ENCODE measurements at places on chromosomes 3 and 15.
A peak's percentile ranks its signal among the peaks of the same experiment; 100 is the strongest.

- DNase-seq, result no peak
Observed at GRCh38 chr3:187737368-187738070, 7.7 kb downstream of the BCL6 start.

DNA sequence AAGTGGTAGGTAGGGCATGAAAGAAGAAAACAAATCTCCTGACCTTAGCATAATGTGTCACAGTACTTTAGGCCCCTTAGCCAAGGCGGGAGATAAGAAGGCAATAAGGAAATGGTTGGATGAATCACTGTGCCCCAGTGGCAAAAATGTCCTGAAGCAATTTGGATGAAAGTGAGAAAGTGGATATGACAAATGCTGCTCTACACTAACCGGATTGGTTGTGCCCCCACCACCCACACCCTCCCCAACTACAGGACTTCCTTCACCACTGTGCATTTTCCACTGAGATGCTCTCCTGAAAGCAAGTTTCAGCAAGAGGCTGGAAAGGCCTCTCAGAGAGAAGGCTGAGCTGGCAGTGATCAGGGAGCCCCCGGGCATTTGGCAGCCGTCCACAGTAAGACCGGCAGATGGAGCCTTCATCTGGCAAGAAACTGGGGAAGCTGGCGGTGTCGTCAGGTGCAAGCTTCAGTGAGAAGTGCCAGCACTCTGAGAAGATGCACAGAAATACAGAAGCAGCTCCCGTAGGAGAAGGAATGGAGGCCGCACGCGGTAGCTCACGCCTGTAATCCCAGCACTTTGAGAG, 63.8 kb downstream of the ATP1B3 start:
- DNase-seq, result peak; percentile 60

- DNase-seq, result peak; percentile 28
Observed at GRCh38 chr3:136898549-136898948, 36.5 kb downstream of the NCK1 start.

GRCh38 chr3:189309400-189309975, 137.7 kb downstream of the TPRG1 start:
- DNase-seq, result no peak

DNA sequence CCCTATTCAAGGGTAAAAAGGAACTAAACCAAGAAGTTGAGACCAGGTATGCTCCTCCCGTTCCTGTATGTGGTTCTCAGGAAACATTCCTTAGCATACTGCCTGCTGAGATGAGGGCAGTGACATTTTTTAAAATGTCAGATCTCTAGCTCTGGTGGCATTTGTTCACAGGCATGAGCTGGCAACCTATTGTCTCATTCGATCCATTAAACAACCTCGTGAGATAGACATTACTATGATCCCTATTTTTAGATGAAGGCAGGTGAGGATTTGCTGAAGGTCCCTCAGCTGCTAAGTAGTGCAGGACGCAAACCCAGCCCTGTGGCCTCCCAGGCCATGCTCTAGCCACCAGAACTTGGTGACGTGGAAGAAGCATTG, 74.9 kb downstream of the SIDT1 start:
- DNase-seq, result no peak

- no peak for DNase-seq
Observed at GRCh38 chr3:29606416-29606815, 325.5 kb downstream of the RBMS3 start.

GRCh38 chr3:12611117-12611516, 52.8 kb downstream of the RAF1 start:
- DNase-seq, result no peak

GRCh38 chr3:80238152-80238551, 470.4 kb upstream of the ROBO1 start:
- DNase-seq, result no peak

- DNase-seq, result no peak
Observed at GRCh38 chr15:60660290-60661051, 181.5 kb upstream of the ICE2 start.

DNA sequence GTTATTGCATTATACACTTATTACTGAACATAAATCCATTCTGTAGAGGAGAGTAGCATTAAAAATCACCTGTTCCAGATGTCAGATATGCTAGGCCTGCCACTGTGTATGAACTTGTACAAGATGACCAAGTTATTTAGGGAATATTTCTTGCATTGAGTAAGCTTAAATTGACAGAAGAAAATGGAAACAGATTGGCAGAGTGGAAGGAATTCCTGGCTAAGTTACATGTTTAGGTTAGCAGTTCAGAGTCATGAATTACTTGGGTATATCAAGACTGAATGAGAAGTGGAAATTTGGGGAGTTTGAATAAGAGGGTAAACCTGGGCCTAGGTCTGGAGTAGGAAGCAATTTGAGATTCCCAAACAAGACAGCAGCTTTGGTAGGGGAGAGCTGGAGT, 44.6 kb downstream of the ARHGAP31 start:
- DNase-seq, result no peak

DNA sequence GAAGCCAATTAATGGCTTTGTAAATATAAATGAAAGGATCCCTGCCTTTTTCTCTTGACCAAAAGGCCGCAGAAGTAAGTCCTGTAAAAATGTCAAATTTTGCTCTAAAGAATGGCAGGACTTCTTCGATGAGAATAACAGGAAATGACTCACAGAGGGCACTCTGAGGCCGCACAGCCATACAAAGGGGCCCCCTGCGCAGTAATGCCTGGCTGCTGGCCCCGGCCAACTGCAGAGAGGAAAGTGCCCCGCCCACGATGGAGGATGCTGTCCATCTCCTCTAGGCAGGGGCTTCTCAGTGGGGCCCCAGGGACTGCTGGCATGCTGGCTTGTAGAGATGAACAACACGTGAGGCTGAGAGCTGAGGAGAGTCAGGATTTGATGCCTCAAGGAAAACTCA, 18.1 kb upstream of the SCN10A start:
- no peak for DNase-seq
